ENCODE measurements at places on chromosomes 5 and 9.

DNA sequence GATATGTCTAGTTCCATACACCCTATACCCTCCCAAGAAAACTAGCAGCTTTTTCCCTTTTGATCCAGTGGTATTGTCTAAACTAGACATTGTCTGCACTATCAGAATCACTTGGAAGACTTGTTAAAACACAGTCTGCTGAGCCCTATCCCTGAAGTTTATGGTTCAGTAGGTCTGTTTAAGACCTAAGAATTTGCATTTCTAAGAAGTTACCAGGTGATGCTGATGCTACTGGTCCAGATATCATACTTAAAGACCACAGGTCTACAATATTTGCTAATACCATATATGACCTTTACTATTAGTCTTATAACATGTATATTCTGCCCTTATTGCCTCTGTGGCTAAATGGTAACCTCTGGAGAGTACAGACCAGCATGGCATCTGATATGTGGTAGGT lies 23.3 kb downstream of the SKIC3 start:
- DNase-seq, result no peak

GRCh38 chr9:129489838-129490582 lies 130.9 kb downstream of the C9orf50 start:
- DNase-seq, result peak; percentile 60

- no peak for DNase-seq
Measured at GRCh38 chr5:147669169-147669869, 113.2 kb downstream of the JAKMIP2 start.

- peak; percentile 22 for DNase-seq
Measured at GRCh38 chr5:148834689-148835088, 8.3 kb downstream of the ADRB2 start.

GRCh38 chr9:99491408-99492158 lies 269.5 kb downstream of the SEC61B start:
- no peak for DNase-seq

DNA sequence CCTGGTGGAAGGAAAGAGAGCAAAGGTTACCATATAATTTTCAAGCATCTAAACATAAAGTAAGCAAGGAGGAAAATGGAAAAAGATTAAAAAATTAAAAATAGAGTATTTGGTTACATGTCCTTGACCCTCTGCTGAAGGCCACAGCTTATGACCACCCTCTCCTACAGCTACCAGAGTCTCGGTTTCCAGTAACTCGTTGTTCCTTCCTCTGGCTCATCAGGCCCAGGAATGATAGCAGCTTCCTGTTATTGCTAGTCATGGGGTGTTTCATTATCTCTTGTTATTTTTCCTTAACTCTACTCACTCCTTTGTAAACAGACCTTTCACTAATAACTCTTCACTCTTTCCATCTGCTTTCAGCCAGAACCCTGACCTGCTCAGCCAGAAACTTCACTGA lies 102.2 kb downstream of the YTHDC2 start:
- no peak for DNase-seq

GRCh38 chr5:138610415-138610917 lies 35.3 kb upstream of the HSPA9 start:
- no peak for DNase-seq

- DNase-seq, result no peak
Measured at GRCh38 chr5:129476751-129477150, 16.7 kb downstream of the ADAMTS19 start.

DNA sequence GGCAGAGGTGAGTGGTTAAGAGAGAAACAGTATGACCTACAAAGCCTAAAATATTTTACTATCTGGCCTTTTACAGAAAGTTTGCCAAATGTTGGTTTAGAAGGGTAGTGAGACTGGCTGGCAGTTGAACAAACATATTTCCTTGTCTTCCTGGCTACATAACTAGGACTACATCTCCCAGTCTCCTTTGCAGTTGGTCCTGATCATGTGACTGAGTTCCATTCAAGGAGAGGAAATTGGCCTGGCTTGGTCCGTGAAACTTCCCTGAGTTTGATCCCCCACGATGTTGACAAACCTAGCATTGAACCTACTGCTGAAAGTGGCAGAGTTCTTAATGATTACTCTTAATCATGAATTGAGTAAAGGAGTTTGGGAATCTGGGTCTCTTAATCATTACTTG lies 280.8 kb downstream of the SLIT3 start:
- no peak for DNase-seq

GRCh38 chr5:150753863-150754262 lies 5.0 kb downstream of the DCTN4 start:
- no peak for DNase-seq

DNA sequence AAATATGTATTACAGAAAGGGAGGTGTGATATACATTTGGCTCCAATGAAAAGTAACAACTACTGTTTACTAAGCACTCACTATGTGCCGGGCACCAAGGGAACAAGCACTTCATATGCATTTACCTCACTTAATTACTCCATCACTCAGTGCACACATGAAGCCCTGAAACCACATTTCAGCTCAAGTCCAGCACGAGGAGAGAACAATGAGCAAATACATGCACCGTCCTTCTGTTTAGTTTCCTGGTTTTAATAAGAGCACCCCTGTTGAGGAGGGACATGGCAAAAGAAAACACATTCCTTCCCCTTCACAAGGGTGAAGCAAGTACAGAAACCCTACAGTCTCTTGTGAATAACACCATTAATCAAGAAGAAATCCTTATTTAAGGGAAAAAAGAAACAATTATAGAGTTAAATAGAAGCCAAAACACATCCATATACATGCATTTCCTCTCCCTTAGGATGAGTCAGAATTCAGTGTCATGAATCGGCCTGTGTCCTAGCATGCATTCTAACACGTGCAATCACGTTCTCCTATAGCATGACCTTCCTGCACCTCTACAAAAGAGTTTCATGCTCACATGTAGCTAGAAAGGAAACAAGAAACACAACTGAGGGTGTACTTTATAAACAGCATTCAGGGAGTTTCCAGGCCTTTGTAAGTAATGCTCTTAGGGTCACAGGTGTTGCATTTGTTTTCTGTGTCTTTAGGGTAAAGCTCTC lies 411.6 kb downstream of the BNC2 start:
- no peak for DNase-seq

DNA sequence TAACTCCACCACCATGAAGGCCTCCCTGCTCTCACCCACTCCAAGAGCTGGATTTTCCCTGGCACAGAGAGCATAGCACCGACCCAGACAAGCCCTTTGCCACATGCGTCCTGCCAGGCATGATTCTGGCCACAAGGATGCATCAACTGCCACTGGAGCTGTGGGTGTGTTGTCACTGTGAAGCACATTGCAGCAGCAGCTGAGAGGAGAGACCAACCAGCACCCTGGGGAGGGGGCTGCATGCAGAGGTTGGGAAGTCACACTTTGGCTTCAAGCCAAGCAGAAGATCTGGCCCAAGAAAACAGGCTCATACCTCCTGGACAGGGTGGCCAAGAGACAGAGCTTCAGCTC lies 22.6 kb upstream of the PTGES start:
- no peak for DNase-seq

GRCh38 chr5:178235588-178235974 lies 3.0 kb upstream of the PHYKPL start:
- no peak for DNase-seq

DNA sequence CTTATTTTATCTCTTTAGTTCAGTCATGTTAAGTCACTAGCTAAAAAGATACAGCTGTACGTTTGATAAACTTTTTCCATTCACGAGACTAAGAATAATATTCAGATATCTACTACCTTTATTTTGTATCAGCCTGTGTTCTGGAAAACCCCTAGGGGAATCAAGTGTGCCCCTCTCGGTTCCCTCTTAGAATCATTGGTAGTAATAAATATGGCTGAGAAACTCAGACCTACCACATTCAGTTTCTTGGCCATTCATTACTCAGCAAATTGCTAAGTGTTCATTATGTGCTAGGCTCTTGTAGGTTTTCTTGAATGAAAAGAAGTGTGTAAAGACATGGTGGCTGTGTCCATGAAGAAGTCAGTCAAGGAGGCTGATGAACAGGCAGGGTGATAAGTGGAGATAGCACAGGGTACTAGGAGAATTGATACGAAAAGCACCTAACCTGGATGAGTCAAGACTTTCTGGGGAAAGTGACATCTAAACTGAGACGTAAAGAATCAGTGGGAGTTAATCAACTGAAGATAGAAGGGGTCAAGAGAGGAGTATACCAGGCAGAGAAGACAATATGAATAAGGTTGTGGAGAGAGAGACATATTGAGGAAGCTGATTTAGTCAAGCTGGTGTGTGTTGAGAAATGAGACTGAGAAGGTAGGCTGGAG lies 86.2 kb downstream of the CSNK1G3 start:
- DNase-seq, result no peak

GRCh38 chr5:96752341-96753016 lies 55.3 kb downstream of the ERAP1 start:
- peak; percentile 54 for DNase-seq

GRCh38 chr5:87113861-87114260 lies 153.8 kb upstream of the RASA1 start:
- DNase-seq, result no peak

DNA sequence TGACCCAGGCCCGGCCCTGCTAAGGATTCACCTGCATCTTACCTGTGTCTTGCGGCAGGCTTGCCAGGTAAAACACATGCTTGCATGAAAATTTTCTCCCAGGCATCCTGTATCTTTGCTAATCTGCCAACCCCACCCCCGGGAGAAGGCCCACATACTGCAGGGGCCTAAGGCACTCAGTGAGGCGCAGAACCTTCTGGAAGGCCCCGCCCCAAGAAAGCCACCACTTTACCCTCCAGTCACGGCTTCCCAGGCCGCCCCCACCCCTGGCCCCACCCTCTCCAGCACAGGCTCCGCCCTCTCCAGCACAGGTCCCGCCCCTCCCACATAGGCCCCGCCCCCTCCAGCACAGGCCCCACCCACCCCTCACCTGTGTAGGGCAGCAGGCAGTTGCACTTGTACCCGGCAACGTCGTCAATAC lies 29.8 kb upstream of the SEC16A start:
- DNase-seq, result peak; percentile 49

DNA sequence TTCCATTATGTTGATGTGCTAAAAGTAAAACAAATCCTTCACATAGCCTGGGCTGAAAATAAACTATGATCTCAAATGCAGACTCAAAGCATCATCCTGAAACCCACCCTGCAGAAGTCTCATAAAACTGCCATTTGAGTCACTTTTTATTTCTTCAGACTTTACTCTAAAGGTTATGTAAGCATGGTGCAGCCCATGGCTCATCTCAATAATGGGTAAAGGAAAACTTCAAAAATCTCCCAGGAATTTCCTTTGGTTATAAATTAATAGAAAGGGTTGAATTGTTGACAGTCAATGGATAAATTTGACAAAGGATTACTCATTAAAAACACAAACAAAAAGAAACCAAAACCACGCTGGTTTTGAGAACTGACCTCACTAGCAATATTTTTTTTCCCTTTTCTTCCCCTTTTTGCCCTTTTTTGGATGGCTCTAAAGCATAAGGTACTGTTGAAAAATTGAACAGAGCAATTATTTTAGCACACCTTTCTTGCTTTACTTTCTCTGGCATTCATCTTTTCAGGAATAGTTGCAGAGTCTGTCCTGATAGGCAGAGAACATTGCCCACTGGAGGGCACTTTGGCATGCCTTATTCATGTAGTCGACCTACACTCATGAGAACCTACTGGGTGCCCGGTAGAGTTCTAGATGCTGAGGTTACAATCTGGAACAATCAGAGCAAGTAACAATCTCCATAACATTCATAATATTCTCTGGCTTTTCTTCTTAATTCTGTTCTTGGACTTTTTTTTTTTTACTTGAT lies 191.4 kb downstream of the TMEM167A start:
- no peak for DNase-seq

- no peak for DNase-seq
Measured at GRCh38 chr9:115397591-115398312, 279.8 kb upstream of the TNC start.

Measured in activated naive CD4-positive, alpha-beta T cell treated with anti-CD3 and anti-CD28 coated beads for 36 hours (primary cell).